ENCODE measurements at places on chromosomes 7 and 10. TPM values are rescaled to one million over a fixed set of nuclear protein-coding genes. Genes with fewer than 3 reads are reported as not detected.

The C10orf53 gene
- total RNA-seq: not detected

- DNase-seq: no peak
Observed at GRCh38 chr10:121081306-121081705, 230.1 kb downstream of the WDR11 start.

The MMP21 gene
- not detected for total RNA-seq

DNA sequence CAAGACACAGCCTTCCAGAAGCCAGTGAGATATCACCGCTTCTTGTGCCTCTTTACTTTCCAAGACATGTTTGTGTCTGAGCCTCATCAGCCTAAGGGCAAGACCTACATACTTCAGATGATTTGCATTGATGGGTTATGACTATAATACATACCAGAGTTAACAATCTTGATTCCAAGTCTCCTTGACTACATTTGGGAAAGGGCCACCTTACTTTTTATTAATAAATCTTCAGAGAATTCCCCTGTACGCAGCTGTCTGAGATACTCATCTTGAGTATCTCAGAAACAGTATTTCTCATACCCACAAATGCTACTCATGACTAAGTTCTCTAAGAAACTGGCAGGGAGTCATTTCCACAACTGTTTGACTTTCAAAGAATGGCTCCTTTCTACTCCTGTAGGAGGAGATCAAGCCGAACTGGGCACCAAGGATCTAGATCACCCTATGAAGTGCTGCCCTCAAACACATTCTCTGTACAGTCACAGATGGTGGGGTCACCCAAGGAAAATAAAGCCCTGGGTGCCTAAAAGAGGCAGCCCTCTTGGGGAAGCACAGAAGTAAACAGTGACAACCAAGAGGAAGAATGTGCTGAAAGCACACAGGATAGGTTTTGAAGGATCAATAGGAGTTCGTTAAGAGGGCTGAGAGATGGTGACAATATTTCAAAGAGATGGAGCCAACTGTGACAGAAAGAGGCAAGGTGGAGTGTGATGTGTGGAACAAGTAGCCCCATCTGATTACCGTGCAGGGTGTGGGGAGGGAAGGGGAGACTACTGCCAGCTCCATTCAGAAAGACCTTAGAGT lies 138.9 kb downstream of the JAZF1 start:
- DNase-seq: no peak

DNA sequence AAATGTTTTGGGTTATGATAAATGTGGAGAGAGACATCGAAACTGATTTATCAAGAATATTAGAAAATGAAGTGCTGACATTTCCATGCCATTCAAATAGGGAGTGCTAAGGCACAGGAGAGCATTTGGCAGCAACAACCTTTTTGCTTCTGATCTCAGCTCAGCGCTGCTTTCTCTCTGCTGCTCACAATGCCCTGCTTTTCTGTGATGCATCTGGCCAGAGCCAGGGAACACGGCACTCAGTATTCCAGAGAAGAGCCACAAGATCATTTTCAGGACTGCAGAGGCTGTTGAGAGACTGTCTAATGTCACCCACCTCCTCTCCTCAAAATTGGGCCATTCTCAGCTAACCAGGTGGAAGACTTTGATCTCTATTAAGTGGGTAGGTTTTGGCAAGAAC lies 28.1 kb downstream of the INSYN2A start:
- DNase-seq: no peak

DNA sequence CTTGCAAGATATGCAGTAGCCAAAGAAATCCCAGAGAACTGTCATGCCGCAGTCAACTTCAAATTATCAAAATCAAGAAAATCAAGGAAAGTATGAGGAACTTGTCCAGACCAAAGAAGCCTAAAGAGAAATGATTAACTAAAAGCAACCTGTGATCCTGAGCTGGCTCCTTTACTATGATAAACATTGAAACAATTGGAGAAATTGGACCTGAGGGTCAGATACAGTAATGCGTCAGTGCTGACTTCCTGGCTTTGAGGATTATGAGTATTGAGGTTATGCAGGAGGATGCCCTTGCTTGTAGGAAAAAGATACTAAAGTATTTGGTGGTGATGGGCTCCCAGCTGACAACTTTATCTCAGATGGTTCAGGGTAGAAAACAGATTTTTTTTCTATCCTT lies 324.7 kb upstream of the AKR1E2 start:
- DNase-seq: no peak

- no peak for DNase-seq
Observed at GRCh38 chr10:110474826-110475225, 22.9 kb upstream of the DUSP5 start.

The LRMDA gene
- total RNA-seq: 20.0 TPM

GRCh38 chr10:100468322-100468721 lies 5.5 kb downstream of the WNT8B start:
- DNase-seq: no peak

- DNase-seq: no peak
Observed at GRCh38 chr10:31930023-31930751, 1.6 kb upstream of the ARHGAP12 start.

Measured in upper lobe of right lung (tissue), 1 donor.